CD4-positive, alpha-beta T cell treated with Interleukin-21 for 1 hour (primary cell): ENCODE measurements at places on chromosomes 11 and 22.

- DNase-seq: no peak
Measured at GRCh38 chr11:1943576-1943975, 3.6 kb upstream of the MRPL23 start.

- DNase-seq: peak; percentile 52
Measured at GRCh38 chr11:3859373-3859881, 4.0 kb downstream of the STIM1 start.

- no peak for DNase-seq
Measured at GRCh38 chr22:46946383-46946962, 184.0 kb downstream of the TBC1D22A start.

- DNase-seq: no peak
Measured at GRCh38 chr11:3171931-3172560, 6.9 kb upstream of the OSBPL5 start.

DNA sequence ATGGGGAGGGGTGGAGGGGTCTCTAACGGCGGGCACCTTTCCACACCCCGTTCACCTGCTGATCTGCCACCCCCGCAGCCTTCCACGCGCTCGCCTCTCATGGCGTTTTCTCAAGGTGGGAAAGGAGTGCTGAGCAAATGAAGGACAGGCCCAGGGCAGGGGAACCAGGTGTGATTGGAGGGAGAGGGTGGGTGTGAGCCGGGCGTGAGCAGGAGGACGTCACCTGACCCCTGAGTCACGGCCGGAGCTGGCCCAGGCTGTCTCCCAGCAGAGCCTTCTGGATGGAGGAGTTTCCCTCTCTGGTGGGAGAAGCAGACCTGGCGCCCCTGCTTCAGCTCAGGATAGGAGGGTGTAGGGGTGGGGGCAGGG lies 14.0 kb upstream of the ARHGAP8 start:
- DNase-seq: no peak
